Lower lobe of right lung (tissue), 2 donors: ENCODE measurements at places on chromosomes 1 and 21.

- no peak for DNase-seq
These were observed 95.2 kb upstream of the TNFSF4 start for GRCh38 chr1:173302366-173302765.

DNA sequence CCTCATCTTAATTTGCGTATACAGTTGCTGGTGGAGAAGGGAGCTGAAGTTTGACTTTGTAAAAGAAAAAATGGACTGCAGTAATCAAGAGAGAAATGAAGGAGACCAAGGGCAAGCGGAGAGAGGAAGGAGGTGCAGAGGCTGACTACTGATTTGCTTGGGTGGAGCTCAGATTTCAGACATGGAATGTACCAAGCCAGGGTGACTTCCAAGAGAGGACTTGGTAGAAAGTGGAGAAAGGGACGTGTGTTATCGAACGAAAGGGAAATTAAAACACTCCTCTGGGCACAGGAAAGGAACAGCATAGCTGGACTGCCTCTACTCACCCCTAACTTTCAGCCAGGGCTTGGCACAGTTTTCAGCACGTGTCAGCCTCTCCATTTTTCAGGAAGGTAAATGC lies 15.1 kb upstream of the HEATR1 start:
- no peak for DNase-seq

GRCh38 chr1:179953974-179954492 lies 577 bp upstream of the CEP350 start:
- no peak for DNase-seq

- DNase-seq, result no peak
These were observed 70.4 kb downstream of the CACHD1 start for GRCh38 chr1:64540265-64540791.

GRCh38 chr1:118944546-118944945 lies 43.6 kb downstream of the TBX15 start:
- no peak for DNase-seq
